HFFc6 (cell line): ENCODE measurements at places on chromosomes 6 and 20. TPM values are rescaled to one million over a fixed set of nuclear protein-coding genes. Genes with fewer than 3 reads are reported as not detected.

- DNase-seq = no peak
Observed at GRCh38 chr20:2170404-2170803, 68.8 kb downstream of the STK35 start.

GRCh38 chr20:38067717-38068365, 34.3 kb downstream of the RPRD1B start:
- DNase-seq = no peak

DNA sequence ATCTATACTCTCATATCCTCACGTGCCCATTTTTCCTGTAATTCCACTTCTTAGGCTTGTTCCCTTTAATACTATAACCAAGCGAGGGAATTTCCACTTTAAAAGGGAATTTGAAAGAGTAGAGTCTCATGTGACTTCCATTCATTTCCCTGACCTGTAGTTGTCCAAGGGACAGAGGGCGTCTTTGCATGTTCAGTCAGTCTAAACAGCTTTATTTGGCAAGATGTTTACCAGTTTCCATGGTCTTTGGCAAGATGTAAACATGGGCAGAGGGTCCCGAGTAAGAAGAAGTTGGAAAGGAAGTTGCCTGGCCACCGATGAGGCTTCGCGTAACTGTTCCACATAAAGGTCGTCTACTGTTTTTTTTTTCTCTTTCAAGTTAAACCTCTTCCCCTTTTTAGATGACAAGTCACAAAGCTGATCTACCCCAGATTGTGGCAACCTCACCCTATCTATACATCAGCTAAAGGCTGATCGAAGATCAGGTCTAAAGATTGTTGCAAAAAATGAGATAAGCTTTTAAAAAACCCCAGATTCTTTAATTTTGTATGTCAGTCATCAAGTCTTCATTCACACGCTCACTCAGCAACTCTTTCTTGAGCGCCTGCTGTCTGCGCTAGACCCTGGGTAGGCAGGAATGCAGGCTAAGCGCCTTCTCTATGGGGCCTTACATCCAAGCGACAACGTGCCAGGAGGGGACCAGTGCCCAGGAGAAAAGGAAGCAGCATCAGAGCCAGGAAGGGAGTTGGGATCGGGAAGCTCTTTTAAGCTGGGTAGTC, 31.7 kb upstream of the CCR6 start:
- DNase-seq = no peak

DNA sequence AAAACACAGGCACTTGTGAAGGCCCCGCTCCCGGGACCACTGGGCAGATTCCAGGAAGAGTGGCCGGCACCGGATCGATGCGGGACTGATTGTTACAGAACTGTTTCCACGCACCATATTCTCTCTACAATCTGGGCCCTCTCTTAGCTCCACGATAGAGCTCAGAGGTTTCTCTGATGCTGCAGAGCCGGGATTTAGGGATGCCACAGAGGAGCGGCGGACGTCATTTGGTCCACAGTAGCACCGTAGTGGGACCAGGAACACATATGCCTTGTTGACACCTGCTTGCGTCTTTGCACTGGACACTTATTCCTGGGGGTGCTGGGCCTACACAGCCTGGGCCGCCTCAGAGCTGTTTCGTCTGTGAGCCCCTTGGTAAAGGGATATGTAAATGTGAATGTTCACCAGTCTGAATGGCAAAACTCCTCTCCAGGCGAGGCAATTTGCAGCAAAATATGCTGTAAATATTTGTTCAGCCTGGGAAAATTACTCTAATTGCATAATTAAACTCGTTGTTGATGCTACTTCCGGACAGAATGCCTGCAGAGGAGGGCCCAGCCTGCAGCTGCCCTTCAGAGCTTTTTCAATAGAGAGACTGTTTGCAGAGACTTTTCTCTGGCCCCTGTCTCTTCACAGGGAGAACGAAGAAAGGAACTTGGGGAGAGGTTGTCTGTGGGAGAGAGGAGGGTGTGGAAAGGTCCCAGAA, 9.4 kb downstream of the PCK1 start:
- DNase-seq = no peak

GRCh38 chr6:155315516-155315871, 1.2 kb upstream of the TFB1M start:
- no peak for DNase-seq

- peak; percentile 39 for DNase-seq
Observed at GRCh38 chr6:35047265-35048011, 93.7 kb downstream of the TCP11 start.

GRCh38 chr6:47245745-47246371, 63.8 kb downstream of the TNFRSF21 start:
- no peak for DNase-seq

DNA sequence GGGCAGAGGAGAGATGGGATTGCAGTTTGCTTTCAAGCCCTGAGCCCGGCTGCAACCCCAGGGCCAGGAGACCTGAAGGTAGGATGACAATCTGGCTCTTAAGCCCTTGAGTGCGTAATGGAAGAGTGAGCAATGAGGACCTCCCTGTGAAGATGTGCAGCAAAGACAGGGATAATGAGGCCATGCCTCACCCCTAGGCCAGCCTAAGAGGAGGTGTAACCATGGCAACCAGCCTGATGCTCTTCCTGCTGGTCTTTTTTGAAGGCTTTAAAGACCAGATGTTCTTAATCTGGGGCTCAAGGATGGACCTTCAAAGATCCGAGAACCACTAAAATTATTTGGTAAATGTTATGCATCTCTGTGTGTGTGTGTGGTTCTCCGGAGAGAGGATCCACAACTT, 8.2 kb downstream of the ARHGAP40 start:
- DNase-seq = no peak

The BPIFA1 gene
- total RNA-seq = not detected in 2 replicates

The HTR1B gene
- 0.22 to 0.85 TPM (median 0.56 TPM) in 3 replicates for total RNA-seq
